Activated CD4-positive, CD25-positive, alpha-beta regulatory T cell treated with anti-CD3 and anti-CD28 coated beads, Interleukin-2, amount 50 U/mL, for 16 hours (primary cell): ENCODE measurements at places on chromosomes 1 and 21.

DNA sequence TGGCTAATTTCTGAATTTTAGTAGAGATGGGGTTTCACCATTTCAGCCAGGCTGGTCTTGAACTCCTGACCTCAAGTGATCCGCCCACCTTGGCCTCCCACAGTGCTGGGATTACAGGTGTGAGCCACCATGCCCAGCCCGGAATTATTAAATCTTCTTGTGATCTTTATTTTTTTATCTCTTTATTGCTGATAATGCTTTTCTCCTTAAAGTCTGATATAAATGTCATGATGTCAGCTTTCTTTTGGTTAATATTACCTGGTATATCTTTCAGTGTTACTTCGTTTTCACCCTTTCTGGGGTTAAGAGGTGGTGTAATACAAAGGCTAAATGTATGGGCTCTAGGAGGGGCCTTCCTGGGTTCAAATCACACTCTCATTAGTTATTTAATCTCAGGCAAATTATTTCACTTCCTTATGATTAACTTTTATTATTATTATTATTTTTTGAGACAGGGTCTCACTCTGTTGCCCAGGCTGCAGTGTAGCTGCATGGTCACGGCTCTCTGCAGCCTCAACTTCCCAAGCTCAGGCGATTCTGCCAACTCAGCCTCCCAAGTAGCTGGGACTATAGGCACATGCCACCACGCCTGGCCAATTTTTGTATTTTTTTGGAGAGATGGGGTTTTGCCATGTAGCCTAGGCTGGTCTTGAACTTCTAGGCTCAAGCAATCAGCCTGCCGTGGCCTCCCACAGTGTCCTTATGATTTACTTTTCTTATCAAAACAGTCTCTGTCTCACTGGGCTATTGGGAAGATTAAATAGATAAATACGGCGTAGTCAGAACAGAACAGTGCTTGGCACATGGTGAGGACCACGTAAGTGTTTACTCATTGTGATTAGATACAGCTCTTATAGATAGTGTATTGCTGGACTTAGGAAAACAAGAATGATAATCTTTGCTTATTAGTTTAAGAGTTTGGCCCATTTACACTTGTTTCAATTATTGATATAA lies 216.5 kb downstream of the URB2 start:
- DNase-seq = no peak

- no peak for DNase-seq
These were observed 124.4 kb downstream of the PTPRU start for GRCh38 chr1:29360768-29361167.

DNA sequence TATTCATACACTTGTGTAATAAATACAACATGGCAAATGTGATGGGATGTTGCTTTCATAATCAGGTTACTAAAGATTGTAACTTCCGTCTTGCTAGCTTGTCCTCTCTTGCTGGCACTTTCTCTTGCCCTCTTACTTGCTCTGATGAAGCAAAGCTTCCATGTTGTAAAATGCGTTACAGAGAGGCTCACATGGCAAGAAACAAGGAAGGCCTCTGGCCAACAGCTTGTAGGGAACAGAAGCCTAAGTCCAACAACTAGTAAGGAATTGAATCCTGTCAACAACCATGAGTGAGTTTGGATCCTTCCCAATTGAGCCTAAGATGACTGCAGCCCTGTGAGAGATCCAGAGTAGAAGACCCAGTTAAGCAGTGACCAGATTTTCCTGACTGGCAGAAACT lies 15.4 kb downstream of the TMED5 start:
- DNase-seq = no peak

- no peak for DNase-seq
These were observed 45.0 kb upstream of the AIM2 start for GRCh38 chr1:159121526-159121925.

GRCh38 chr1:10682108-10682445 lies 114.4 kb downstream of the CASZ1 start:
- no peak for DNase-seq
